ENCODE measurements at places on chromosomes 4 and X.

DNA sequence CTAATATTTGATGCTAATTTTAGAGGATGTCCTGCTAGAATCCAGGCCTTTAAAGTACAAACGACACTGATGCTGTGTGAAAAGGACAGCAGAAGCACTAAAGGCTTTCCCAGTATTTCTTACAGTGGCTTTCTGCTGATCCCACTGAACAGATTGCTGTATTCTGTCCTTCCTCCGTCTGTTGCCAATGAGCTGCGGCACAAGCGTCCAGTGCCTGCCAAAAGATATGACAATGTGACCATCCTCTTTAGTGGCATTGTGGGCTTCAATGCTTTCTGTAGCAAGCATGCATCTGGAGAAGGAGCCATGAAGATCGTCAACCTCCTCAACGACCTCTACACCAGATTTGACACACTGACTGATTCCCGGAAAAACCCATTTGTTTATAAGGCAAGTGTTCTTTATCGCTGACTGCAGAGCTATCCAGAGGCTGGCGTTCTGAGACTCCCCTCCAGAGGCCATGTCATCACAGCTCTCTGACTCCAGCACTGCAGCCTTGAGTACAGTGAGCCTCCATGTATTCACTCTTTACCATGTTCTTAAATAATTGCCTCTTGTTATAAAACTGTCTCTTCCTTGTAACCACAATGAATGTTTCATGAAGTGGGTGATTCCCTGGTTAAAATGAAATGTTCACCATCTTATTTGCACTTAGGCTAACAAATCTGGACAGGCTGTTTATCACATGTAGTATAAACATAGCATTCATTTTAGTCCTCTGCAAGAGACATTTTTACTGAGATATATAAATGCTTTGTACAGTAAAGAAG lies 43.6 kb downstream of the GUCY1B1 start:
- DNase-seq, result no peak

DNA sequence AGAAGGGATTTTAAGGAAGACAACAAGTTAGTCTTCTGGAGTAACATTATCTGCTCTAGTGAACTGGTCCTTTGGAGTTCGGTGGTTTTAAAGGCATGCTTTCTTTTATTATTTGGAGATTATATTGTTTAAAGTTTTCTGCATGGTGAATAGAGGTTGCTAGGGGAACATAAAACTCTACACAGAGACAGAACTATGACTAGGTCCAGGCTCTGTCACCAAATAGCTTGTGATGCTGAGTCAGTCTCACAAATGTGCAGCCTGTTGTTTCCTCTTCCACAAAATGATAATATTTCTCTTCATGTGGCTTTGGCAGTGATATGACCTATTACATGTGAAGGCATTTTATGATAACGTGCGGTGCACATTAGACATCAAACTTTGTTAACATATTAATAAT lies 132.6 kb downstream of the PACRGL start:
- DNase-seq, result no peak

- no peak for DNase-seq
Measured at GRCh38 chr4:82809619-82810018, 11.0 kb upstream of the SCD5 start.

DNA sequence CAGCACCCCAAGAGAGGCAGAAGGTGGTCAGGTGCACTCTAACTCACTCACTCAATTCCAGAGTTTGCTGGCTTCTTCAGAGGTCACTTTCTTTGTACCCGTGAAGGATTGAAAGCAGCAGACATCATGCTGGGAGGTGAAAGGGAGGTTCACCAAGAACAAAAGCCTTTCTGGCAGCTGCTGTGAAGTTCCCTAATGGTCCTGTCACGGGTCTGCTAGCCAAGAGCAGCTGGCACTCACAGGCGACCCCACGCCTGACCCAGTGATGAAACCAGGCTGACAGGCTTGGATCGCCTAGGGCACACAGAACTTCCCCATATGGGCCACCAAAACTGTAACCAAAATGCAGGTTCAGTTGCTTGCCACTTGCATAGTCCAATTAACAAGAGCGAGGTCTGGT lies 11.8 kb downstream of the NUDT11 start:
- DNase-seq, result no peak

DNA sequence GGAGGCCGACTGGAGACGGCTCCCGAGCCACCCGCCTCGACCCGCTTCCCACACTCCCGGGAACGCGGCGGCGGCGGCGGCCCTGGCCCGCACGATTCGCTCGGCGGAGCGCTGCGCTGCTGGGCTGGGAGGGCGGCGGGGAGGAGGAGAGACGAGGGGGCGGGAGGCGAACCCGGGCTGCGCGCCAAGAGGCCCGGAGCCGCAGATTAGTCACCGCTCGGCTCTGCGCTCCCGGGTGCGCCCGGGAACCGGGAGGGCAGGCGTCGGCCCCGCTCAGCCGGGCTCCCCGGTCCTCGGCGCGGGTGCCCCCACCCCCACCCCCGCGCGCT lies 11.2 kb upstream of the BCOR start:
- DNase-seq, result no peak

- DNase-seq, result no peak
Measured at GRCh38 chrX:10352536-10352935, 195.8 kb downstream of the CLCN4 start.

DNA sequence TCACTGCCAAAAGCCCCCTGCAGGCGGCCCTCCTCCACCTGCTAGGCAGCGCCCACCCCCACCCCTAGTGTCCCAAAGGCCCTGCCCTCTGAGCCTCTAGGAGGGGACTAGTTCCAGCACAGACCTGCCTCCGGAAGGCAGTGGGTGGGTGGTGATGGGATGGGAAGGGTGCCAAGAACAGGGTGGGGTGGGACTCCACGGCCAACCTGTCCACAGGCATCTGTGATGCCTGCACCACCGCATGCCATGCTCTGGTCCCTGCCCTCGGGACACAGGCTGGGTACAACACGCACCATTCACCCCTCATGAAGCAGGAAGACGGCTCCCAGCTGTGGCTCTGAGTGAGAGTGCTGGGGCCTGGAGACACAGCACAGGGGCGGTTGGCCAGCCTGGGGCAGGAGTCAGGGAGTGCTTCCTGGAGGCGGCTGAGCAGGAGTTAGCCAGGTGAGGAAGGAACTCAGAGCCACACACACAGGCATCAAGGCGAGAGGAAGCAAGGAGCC lies 243.1 kb upstream of the PSAPL1 start:
- no peak for DNase-seq

DNA sequence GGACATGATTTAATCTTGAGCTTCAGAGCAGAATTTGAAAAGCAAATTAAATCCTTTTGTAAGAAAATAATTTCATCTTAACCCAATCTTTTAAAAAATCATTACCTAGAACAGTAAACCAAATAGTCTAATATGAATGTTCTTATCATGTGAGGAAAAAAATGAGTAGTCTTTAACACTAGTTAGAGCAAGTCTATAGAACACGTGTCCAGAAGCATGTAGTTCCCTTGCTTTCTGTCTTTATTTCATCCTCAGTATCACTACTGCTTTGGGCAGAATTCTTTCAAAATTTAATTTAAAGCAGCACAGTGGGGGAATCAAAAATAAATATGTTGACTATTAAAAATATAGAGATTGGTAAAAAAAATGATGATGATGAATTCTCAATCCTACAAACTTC lies 2.1 kb downstream of the RBM47 start:
- no peak for DNase-seq

GRCh38 chr4:144501231-144501780 lies 144.7 kb upstream of the HHIP start:
- no peak for DNase-seq

DNA sequence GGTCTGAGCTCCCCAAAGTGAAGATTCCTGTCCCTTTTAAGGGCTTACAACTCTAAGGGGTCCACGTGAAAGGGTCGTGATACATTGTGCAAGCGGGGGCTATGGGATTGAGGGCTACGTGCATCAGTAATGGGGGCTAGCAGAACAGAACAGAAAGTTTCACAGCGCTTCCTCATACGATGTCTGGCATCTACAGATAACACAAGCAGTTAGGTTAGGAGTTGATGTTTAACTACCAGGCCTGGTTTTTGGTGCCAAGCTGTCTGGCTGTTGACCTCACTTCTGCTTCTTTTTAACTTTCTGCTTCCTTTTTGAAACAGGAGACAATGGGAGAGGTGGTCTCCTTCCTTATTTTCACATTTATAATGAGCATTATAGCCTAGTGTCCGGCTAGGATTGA lies 368.6 kb upstream of the CXorf51A start:
- DNase-seq, result no peak

DNA sequence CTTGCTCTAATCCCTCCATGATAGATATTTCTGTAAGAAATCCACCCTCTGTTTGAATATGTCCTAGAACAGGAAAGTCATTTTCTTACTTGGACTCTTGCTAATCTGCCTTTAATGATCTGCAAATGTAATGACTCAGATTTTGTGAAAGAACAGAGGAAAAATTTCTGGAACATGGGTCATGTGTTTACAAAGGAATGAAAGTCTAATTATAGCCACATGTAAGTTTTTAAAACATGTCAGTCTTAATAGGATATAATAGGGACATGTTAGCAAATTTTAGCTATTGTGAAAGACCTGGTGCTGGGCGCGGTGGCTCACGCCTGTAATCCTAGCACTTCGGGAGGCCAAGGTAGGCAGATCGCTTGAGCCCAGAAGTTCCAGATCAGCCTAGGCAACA lies 47.6 kb downstream of the GRK4 start:
- DNase-seq, result no peak

- DNase-seq, result no peak
Measured at GRCh38 chr4:19823781-19824180, 427.9 kb upstream of the SLIT2 start.

GRCh38 chrX:100424012-100424411 lies 13.9 kb upstream of the PCDH19 start:
- no peak for DNase-seq

GRCh38 chr4:73964862-73965611 lies 16.8 kb downstream of the PF4 start:
- DNase-seq, result no peak

- no peak for DNase-seq
Measured at GRCh38 chr4:92433272-92433758, 129.5 kb downstream of the GRID2 start.

GRCh38 chr4:157079441-157079840 lies 3.5 kb downstream of the GLRB start:
- DNase-seq, result no peak

GRCh38 chr4:81366779-81367178 lies 104.9 kb downstream of the RASGEF1B start:
- no peak for DNase-seq

DNA sequence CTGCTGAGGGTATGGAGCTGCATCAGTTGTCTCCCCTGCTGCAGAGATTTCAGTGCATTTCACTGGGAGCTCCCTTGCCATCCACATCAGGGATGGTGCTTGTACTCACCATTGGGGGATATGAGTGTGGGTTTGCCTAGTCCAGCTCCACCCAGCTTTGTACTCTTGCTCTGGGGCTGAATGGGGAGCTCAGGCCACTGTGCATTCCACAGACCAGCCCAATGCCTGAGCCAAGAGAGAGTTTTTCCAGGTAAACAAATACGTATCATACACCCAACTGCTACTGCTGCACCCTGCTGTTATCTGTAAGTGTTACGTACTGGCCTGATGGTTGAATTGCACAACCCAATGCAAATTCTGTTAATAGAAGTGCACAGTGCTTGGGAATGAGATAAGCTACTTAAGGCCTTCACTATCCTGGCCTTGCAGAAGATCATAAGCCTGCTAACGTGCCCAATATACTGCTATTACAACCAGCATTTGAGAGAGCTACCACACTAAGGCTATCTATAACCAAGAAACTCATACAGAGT lies 205.0 kb upstream of the DMD start:
- no peak for DNase-seq

All from NCI-H1436 treated with DMSO at 0.1 percent for 48 hours (cell line).